H1 (cell line): ENCODE measurements at places on chromosomes 2 and 18.

DNA sequence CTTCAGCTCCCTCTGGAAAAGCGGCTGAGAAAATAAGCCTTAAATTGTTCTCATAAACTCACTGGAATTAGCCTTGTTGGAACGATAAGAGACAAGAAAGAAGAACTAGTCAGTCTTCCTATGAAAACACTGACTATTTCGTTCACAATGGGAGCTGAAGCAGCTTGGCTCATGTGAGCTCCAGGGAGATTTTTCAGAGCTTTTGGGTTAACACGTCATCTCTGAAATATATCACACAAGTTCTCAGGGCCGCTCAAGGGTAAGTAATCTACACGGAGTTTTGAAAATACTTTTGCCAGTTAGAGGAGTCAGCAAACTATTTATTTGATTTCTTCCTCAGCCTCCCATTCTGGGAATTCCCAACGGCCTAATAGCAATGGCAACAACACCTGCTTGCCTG is 316.2 kb upstream of the MGAT5 start:
- no peak for DNase-seq

GRCh38 chr2:104290566-104290891 is 563.4 kb upstream of the POU3F3 start:
- DNase-seq: no peak

GRCh38 chr18:3998698-3999333 is 456.3 kb downstream of the DLGAP1 start:
- DNase-seq: no peak

- no peak for DNase-seq
Measured at GRCh38 chr2:161651547-161651946, 27.3 kb downstream of the SLC4A10 start.

DNA sequence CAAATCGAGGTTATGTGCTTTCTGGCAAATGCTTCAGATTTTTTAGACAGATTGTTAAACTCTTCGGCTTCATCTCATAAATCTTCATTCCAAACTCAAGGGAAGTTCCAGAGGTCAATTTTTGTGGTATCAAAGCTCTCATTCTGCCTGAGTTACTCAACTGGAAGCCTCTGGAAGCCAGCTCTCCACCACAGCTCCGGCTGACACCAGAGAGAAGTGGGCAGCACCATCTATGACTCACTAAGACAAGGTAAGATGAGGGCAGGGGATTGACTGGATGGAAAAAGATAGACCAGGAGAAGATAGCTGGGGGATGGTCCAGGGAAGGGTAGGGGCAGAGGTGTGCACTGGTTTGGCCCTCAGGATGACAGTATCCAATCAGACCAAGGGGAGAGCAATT is 137.3 kb upstream of the HNRNPA3 start:
- DNase-seq: no peak

- DNase-seq: no peak
Measured at GRCh38 chr2:85717308-85718008, 23.3 kb downstream of the GNLY start.

- DNase-seq: no peak
Measured at GRCh38 chr2:217291259-217291658, 431.4 kb upstream of the TNP1 start.

- no peak for DNase-seq
Measured at GRCh38 chr2:53945538-53945937, 25.3 kb downstream of the PSME4 start.

DNA sequence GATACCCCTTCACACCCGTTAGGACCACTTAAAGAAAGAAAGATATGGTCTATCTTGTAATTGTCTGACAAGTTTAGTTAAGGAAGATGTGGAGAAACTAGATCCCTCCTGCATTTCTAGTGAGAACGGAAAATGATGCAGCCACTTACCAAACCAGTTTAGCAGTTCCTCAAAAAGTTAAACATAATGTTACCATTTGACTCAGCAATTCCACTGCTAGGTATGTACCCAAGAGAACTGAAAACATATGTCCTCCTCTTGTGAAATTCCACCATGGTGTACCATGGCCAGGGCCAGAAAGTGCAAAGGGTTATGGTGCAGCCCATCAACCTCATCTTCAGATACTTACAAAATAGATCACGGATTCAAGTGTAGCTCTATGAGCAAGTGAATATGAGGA is 79.0 kb upstream of the ID2 start:
- DNase-seq: no peak

DNA sequence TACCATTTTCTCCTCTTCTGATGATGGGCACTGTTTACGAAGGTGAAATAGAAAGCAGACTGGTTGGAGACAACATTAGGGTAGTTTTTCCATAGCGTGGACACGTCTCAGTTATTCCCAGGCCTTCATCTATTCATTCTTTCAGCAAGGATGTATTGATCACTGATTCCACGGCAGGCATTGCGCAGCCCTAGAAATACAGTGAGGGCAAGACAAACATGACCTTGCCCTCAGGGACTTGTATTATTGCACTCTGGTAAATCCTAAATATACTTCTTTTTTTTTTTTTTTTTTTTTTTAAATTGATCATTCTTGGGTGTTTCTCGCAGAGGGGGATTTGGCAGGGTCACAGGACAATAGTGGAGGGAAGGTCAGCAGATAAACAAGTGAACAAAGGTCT is 167.3 kb upstream of the SPRED2 start:
- no peak for DNase-seq

DNA sequence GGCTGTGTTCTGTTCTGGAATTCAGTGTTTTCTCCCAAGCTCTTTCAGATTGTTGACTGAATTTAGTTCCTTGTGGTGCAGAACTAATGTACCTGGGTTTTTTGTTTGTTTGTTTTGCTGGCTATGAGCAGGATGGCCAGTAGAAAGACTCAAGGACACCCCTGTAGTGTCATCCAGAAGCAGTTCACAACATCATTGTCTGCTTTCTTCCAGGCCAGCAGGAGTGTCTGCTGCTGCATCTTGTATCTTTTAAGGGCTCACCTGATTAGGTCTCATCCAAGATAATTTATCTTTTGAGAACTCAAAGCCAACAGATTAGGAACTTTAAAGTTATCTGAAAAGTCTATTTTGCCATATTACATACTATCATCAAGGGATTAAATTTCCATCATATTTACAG is 318.5 kb upstream of the MC4R start:
- DNase-seq: no peak

- no peak for DNase-seq
Measured at GRCh38 chr2:3482363-3482821, 36.9 kb downstream of the ADI1 start.

GRCh38 chr18:6449213-6449612 is 34.5 kb upstream of the L3MBTL4 start:
- DNase-seq: no peak

- no peak for DNase-seq
Measured at GRCh38 chr2:64537991-64538390, 13.9 kb downstream of the AFTPH start.

DNA sequence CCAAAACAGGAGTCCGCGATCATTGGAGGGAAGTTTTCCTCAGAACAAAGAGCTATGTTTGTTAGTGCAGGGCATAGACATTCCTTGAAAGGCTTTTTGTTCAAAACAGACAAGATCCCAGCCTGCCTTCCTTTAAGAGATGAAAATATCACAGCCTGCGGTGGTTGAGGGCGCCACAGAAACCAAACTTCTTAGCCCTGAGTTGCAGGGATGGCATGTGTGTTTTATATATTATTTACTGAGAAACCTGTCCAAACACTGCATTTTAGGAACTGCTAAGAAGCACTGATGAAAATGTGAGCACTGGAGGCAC is 57.5 kb upstream of the TMEM178A start:
- DNase-seq: no peak

DNA sequence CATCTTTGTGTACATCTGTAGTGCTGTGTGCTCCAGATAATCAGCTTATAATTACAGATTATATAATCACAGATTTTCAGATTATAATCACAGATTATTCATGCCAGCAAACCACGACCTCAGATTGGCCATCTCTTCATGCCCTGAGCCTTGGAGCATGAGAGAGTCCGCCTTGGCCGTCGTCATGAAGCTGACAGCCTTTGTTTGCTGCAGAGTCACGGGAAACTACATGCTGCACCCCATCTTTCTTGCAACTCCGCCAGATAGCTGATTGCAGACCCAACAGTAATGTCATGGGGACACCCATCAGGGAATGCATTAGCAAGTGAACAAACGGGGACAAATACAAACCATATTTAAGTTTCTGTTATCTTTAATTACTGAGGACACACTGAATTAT is 7.3 kb downstream of the TMEM178A start:
- no peak for DNase-seq

DNA sequence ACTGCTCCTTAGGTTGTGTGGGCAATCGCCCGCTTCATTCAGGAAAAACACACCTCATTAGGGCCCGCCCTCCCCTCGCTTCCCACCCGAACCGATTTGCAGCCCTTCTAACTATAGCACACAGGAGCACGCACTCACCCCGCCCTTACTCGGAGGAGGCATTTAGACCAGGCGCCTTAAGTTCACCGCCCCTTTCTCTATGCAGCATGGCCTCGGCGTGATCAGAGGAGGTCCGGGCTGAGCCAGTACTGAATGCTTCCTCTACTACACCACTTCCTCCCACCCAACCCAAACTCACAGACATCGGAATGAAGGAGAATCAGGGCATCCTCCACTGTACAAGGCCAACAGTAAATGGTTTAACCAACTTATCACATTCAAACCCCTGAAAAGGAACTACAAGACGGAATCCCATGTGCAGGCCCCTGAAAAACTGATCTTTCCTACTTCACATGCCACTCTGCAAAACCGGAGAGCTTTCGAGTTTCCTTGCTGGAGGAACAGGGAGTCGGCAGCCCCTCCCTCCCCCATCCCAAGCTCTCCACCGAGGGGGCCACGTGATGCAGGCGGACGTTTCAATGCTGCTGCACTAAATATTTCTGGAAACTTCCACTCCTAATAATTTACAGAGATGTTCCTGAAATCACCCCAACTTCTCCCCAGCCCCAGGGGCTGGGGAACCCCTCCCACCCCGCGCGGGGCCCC is 1.4 kb downstream of the XPO1 start:
- DNase-seq: peak; percentile 75

DNA sequence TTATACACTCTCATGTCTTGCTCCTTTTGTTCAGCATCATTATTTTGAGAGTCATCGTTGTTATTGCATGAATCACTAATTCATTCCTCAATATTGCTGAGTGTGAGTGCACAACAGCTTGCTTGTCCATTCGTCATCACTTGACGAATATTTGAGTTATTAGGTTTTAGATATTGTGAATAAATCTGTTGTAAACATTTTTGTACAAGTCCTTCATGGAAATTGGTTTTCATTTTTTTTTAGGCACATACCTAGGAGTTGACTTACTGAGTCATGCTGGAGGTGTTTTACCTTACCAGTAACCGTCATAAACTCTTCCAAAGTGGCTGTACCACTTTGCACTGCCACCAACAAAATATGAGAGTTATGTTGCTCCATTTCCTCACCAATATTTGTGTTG is 84.2 kb upstream of the NCK2 start:
- DNase-seq: no peak

GRCh38 chr2:196331851-196332250 is 160.5 kb upstream of the STK17B start:
- no peak for DNase-seq

DNA sequence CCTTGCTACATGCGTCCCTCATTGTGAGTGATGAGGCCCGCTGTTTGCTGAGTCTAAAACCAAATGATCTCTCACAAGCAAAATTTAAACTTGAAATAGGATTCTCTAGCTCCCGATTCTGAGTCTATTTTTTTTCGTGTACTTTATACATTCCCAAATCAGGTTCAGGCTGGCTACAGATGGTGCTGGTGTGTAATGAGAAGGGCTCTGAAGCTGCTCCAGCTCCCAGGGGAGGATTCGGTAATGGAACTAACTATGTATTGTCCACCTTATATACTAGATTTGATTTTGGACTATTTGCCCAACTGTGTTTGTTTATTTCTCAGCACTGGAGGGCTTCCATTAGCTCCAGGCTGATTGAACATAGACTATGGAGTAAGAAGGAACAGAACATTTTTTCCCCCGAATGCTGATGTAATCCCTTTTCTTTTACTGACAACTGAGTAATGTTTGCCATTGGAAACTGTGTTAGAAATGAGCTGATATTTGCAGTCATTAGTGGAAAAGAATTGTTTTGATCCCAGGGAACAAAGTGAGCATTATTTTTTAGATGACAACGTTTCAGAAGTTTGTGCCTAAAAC is 274.0 kb upstream of the FIGN start:
- DNase-seq: no peak

DNA sequence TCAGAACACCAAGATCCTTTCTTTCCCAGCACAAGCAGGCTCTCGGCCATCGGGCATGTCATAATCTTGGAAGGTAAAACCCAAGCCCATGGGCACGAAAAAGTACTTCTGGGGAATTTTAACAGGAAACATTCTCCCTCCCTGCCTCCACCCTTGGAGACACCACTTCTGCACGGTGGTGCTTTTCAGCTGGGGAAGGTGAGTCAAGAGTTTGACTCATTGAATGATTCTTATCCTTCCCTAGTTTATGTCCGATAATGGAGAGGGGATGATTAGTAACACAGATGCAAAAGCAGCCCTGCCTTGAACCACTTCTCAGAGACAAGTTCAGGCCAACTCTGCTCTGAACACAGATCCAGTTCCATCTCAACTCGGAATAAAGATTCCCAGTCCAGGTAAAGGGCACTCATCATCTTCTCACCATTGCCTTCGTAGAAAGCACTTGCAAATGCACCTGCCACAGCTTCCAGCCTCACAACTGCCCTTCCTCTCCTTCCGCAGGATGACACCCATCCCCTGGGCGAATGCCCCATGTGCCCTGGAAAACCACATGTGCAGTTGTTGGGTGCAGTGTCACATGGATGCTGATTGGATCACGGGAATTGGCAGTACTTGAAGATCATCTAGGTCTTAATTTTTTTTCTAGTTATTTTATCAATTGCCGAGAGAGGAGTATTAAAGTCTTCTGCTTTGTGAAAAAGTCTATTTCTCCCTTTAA is 136.2 kb downstream of the PXDN start:
- DNase-seq: no peak

GRCh38 chr2:134078354-134078753 is 175.5 kb upstream of the MGAT5 start:
- no peak for DNase-seq

- DNase-seq: no peak
Measured at GRCh38 chr2:130385709-130386108, 29.9 kb downstream of the PTPN18 start.

DNA sequence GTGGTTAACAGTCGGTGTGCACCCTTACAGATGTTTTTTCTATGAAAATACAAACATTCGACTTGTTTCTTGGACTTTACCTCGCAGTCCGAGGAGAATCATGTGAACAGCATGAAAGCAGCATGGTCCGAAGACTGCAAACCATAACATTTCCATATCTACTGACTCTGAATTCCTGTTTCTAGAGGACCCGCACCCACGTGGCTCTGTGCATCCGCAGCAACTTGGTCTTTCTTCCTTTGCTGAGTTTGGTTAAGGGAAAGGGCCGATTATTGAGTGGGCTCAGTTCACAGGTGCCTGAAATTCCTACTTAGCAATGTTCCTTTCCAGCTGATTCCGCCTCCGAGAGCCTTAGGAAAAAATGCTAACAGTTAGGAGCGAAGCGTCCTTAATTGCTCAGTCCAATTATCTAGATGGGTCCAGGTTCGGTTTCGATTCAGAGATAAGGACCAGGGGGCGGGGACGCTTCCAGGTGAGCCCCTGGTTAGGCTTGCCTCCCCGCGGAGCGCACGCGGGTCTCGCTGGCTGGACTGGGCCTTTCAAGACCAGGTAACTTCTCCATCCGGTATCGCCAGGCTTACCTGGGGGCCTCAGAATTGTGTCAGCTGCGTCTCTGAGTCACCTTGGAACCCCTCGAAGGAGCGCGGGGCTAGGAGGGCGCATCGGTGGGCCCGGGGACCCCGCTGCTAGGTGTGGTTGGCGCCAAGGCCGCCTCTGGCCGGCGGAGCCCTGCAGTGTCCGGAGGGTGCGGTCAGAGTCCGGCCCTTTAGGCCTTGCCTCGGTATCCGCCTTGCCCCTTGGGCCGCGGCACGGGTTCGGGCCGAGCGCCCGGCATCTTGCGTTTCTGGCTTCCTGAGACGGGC is 1.1 kb upstream of the B3GNT2 start:
- no peak for DNase-seq
